ENCODE measurements at places on chromosomes 11 and 22. TPM values are rescaled to one million over a fixed set of nuclear protein-coding genes. Genes with fewer than 3 reads are reported as not detected.

MYEOV gene
- total RNA-seq = not detected

CLDN5 gene
- total RNA-seq = 23.9 TPM

MRPL11 gene
- total RNA-seq = 52.6 TPM

MFNG gene
- total RNA-seq = 12.7 TPM

OR51I1 gene
- not detected for total RNA-seq

OR8G1 gene
- total RNA-seq = not detected

DNAJB7 gene
- not detected for total RNA-seq

SLC37A2 gene
- 3.8 TPM for total RNA-seq

SLC22A6 gene
- not detected for total RNA-seq
